CD4-positive, alpha-beta T cell (primary cell): ENCODE measurements at places on chromosomes 12 and 14.

GRCh38 chr12:47730341-47730744 lies 5.1 kb upstream of the ENDOU start:
- no peak for DNase-seq

GRCh38 chr12:106223485-106224354 lies 24.1 kb downstream of the CKAP4 start:
- DNase-seq = peak; percentile 73

- DNase-seq = no peak
Measured at GRCh38 chr12:119613319-119613936, 19.9 kb downstream of the TMEM233 start.

DNA sequence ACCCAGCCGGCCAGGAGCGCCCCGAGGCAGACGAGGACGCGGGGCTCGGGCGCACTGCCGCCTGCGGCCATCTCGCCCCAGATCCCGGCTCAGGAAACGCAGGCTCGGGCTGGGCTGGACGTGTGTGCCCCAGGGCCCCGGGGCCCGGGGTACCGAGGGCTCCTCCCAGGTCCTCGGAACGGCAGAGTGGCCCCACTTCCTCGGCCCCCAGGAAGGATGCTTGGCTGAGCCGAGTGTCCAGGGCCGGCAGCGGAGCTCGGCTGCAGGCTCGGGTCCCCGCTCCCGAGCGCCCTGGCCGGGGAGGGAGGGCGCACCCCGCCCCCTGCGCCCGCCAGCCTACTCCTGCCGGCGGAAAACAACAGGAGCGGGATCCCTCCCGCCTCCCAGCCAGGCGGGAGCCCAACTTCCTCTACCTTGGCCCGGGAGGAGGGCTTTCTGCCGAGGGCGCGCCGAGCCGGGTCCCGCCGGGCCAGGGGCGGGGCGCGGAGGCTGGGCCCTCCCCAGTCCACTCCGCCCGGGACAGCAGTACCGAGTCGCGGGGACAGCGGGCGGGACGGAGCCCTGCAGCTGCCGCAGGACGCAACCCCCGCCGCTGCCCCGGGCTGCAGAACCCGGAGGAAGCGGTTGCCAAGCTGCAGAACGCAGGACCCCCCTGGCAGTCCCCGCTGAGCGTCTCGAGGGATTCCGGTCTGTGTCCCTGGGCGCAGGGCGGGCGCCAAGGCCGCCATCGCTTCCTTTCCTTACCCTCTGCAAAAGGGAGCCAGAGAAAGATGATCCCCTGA lies at the start of gene VSIG10:
TSS of gene VSIG10 (minus strand) at position 411 of the 782 bp plus-strand sequence. CDS start at position 71, 340 bp downstream.
- DNase-seq = no peak

- peak; percentile 22 for DNase-seq
Measured at GRCh38 chr12:45762185-45763110, 32.9 kb downstream of the ARID2 start.

DNA sequence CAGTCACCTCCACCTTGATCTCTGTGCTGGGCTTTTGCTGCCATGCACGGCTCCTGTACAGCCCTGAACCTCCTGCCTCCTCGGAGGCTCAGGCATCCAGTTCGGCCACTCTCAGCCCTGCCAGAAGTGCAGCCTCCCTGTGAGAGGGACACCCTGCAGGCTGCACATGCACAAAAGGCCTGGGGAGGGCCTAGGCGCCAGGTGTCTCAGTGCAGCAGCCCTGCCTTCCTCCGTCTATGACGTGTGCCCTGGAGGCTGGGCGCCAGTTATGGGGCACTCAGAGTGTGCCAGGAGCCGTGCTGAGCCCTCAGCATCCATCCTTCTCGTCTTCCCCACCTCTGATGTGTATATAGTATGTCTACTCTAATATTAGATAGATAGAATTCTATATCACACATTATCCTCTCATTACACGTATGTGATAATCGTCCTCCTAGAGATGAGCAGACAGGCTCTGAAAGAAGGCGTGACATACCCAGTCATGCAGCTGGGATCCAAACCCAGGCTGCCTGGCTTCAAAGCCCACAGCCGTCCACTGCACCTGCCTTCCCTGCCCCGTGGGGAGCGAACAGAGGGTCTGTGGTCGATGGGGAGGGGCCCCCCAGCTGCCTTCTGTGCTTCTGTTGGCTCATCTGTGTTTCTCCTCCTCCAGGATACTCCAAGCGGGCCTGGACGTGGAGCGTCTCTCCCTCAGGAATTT lies 101.1 kb downstream of the B4GALNT3 start:
- DNase-seq = no peak

DNA sequence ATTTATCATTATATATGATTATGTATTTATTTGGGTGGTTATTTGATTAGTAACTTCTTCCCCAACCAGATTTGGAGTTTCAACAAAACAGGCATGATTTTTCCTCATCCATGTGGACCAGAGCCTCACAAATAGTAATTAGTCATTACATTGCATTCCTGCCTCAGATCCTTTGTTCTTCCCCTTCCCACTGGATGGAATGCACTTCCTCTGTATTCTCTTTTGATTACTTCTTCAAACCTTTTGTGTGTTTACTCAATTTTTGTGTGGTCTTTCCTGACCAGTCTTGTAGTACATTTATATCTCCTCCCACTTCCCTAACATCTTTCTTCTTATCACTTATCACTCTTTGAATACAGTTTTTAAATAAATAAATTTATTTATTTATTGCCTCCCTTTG lies 15.5 kb downstream of the SYT1 start:
- DNase-seq = no peak

DNA sequence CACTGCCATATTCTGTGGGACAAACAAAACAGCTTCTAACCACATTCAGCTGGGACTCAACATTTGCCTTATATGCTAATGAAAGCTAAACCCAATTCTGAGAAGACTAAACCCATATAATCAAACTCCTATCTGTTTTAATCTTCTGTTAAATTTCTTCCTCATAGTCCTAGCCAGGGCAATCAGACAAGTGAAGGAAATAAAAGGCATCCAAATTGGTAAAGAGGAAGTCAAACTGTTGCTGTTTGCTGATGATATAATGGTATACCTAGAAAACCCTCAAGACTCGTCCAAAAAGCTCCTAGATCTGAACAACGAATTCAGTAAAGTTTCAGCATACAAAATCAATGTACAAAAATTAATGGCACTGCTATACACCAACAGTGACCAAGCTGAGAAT lies 157.1 kb downstream of the PHLDA1 start:
- DNase-seq = no peak

- DNase-seq = no peak
Measured at GRCh38 chr12:54051874-54052437, 1.7 kb upstream of the HOXC4 start.

GRCh38 chr12:110638796-110639195 lies 24.9 kb downstream of the TCTN1 start:
- no peak for DNase-seq
